Mesenteric fat pad (tissue), 1 donor: ENCODE measurements at places on chromosomes 3 and 15.

DNA sequence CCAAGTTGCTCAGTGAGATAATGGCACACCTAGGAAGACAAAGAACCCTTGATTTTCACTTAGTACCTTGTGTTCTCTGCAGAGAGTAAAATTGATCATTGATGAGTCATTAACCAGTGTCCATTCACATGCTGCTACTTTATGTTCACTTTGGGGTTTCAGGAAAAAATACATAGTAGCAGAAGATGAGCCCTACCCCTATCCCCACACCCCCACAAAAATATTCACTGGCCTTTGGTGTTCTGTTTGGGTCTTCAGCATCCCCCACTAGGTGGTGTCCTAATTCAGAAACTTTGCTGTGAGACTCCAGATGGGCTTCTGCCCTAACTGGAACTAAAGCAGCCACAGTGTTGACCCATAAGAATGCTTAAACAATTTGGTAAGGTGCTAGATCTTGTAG is 178.8 kb downstream of the KLHL25 start:
- no peak for DNase-seq

- no peak for DNase-seq
These were observed 270.5 kb upstream of the P2RY1 start for GRCh38 chr3:152564459-152564858.

GRCh38 chr15:27317736-27318135 is 346.8 kb downstream of the GABRG3 start:
- DNase-seq = no peak

GRCh38 chr15:59170295-59171066 is 36.2 kb upstream of the LDHAL6B start:
- DNase-seq = no peak
